ENCODE measurements at places on chromosomes 4 and X.

DNA sequence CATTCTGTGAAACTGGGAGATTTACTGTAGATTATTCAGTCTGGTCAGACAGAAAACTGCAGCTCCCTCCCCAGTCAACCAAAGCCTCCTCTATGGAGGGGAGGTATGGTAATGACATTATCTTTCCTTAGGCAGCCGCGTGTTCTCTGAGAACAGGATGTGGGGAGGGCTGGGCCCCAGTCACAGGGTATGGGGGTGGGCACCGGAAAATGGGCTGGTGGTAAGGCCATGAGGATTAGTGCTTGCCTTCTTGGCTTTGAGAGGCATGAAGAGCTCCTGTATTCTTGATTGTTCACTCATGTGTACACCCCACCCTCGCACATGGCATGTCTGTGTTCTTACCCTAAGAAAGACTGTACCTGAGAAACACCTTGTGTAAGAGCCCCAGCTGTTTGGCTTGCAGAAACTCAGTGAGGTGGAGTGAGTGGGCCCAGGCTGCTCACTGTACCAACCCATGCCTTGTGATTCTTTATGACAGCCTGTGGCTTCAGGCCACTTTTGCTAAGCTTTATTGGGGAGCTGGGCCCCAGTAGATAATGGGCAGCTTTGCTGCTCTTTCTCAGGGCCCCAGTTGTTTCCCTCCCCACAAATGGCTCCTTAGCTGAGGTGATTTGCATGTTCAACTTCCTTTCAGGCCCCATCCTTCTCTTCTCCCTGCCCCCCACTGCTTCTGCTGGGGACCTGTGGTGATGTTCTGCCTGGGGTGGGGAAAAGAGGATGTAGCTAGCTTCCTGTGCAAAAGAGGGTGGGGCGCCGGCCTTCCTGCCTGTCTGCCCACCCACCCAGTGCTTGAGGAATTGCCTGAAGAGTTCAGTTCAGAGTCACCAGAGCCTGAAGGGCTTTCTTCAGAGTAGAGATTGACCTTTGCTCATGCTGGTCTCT lies 30.7 kb downstream of the MSN start:
- peak; percentile 28 for DNase-seq

- DNase-seq: no peak
These were observed 292.9 kb downstream of the TLL1 start for GRCh38 chr4:166165829-166166420.

- no peak for DNase-seq
These were observed 27.0 kb upstream of the LNX1 start for GRCh38 chr4:53618321-53618720.

DNA sequence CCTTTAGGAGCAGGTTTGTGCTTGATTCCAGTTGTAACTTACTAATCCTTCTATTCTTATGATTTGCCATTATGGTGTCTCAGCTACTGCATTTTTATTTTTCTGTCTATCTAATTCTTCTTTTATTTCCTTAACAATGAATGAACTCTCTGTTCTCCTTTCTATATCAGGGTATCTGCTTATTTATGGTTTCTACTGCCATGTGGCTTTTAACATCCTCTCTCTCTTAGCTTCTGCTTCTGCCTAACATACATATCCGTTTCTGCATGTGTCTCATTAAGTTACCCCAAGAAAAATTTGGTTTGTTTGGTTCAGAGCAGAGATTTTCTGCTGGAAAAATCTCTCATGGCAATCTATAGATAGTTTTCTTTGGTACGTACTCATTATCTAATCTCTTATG lies 614.4 kb downstream of the RPA4 start:
- DNase-seq: no peak

GRCh38 chr4:102623622-102624021 lies 122.5 kb downstream of the NFKB1 start:
- DNase-seq: no peak

GRCh38 chr4:75306506-75306905 lies 207.7 kb downstream of the RCHY1 start:
- DNase-seq: no peak

DNA sequence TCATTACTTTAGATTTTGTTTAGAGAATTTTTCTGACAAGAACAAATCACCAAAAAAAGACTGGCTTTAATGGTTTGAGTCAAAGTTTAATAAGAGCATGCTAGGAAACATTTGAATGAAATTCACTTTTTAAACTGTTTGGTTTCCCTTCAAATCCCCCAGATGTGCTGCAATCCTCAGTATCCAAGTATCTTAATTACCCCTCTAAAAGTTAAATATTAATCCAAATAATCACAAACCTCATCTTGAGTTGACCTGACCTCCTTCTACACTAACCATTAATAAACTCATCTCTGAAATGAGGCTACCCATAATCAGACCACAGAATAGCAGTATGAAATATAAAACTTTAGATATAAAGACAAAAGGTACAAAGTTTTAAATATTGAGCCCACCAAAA lies 10.1 kb downstream of the DHX15 start:
- DNase-seq: no peak

GRCh38 chr4:114205261-114205660 lies 225.8 kb upstream of the ARSJ start:
- no peak for DNase-seq

GRCh38 chrX:109720947-109721346 lies 12.1 kb downstream of the ACSL4 start:
- DNase-seq: no peak

DNA sequence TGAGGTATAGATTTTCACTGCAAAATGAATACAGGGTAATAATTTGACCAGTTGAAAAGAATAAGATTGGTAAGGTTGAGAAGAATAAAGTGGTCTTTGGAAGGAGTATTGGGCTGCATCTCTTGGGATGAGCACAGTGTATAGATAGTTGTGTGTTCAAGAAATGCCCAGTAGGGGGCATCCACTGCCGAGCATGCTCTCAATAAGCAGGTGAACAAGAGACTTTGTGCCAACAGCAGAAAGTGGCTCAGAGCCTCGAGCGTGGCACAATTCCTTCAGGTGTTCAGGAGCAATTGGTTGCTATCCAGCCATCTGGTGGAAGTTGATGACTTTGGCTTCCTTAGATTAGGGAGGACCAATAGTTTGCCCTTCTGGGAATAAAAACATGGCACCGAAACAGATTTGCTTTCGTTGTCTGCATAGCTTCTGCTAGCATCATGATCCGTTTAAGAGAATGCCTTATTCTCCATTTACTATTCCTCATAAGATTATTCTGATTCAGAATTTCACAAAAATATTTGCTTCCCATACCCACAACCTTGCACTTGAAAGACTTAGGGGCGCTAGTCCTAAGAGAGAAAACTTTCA lies 258.1 kb upstream of the NEIL3 start:
- no peak for DNase-seq

DNA sequence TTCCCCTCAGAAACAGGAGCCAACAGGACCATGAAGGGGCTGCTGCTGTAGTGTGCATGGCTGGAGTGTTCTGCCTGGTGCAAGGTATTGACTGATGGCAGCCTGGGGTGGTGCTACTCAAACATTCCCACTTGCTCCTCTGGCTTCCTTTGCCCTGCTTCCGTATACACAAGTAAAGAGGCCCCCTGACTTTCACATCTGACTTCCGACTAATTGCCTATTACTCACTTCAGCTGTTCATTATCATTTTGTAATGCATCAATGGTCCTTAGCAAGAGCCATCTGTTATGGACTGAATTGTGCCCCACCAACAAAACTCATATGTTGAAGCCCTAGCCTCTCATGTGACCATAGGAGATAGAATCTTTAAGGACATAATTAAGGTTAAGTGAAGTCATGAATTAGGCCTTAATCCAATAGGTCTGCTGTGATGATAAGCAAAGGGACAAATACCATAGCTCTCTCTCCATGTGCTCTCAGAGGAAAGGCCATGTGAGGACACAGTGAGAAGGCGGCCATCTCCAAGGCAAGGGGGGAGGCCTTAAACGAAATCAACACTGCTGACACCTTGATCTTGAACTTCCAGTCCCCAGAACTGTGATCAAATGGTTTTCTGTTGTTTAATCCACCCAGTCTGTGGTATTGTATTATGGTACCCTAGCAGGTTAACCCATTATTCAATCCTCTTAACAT lies 122.5 kb upstream of the CLNK start:
- DNase-seq: no peak

- DNase-seq: no peak
These were observed 141.9 kb downstream of the MID1IP1 start for GRCh38 chrX:38943120-38943519.

GRCh38 chrX:46637938-46638337 lies 64.4 kb downstream of the CHST7 start:
- no peak for DNase-seq

DNA sequence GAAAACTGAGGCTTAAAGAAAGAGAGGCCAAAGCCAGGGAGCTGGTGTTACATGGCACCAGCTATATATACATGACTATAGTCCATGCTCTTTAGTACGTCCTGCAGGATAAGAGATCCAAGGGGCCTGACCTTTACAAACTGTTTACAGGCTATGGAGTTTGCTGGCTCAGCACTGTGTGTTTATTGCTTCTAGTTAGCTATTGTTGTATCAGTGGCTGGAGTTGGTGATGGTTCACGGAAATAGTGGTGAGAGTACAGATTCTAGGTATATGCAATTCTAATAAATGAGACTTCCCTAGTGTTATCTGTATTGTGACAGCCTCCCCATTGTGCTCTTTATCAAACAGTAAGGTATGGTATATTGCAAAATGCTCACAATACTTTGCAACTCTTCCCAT lies 46.5 kb downstream of the REPS2 start:
- DNase-seq: no peak

DNA sequence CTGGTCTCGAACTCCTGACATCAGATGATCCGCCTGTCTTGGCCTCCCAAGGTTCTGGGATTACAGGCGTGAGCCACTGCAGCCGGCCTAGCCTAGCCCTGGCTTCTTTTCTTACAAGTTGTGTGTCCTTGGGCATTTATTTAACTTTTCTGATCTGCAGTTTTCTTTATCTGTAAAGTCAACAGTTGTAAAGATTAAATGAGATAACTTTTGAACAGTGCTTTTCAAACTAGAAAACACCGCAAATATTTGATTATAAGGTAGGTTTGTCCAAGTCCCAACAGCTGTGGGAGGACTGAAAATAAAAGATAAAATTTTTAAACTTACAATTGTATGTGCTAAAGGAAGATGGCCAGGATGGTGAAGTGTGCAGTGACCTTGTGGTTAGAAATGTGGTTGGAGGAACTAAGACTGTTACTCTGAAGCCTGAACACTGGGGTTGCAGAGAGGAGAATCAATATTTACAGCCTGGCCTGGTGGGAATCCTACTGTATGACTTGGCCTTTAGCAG lies 44.8 kb downstream of the GSX2 start:
- no peak for DNase-seq

DNA sequence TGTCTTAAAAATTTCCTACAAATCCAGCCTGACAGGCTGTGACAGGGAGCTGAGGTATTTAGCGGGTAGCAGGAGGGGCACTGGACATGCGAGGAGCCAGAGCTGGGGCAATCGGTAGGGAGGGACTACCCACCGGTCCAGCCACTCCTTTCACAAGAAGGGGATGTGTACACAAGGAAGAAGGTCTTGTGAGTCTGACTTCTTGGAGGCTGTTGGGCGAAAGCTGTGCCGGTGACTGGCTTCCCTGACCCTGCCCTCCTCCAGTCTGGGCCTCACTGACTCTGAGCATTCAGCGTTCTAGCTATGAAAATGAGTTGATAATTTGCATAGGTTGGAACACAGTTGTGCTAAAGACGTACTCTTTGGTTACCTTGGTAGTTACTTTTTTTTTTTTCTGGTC lies 12.7 kb upstream of the CXCL8 start:
- DNase-seq: no peak

DNA sequence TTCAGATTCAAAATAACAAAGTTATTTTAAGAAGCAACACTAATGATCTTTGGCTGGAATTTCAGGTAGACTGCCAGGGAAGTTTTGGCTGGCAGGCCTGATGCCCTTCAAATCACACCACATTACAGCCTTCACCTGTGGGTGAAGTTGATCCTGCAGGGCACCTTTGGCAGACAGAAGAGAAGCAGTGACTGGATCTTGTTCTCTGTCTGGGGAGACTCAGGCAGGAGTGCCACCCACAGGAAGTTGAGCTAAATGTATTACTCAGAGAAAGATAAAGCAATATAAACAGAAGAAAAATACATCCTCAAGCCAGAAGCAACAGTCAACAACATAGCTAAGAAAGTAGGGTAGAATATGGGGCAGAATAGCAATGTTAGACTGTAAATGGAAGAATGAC lies 12.8 kb upstream of the CFAP299 start:
- no peak for DNase-seq

DNA sequence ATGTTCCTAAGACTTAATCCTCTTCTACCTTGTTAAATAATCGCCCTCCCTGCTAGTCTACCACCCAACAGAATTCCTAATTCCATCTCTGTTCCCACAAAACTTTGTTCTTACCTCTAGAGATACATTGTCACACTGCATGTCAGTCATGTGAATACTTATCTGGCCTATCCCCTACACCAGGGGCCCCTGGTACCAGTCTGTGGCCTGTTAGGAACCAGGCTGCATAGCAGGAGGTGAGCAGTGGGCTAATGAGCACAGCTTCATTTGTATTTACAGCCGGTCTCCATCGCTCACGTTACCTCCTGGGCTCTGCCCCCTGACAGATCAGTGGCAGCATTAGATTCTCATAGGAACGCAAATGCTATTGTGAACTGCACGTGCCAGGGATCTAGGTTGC lies 73.9 kb downstream of the APBB2 start:
- no peak for DNase-seq

DNA sequence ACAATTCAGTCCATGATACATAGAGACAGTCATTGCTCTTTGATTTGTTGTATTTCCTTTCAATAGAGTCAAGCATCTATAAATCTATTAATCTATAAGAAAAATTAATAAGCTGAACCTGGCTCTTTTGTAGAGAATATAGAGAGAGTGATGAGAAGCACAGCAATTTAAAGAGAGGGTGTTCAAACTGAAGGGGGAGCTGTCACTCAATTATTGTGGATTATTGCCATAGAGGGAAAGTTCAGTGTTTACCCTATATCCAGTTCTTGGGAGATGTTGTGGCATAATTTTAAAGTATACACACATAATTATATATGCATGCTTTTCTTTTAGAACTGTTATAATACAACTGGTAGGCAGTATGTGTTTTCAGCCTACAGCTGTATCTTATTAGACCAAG lies 1469.0 kb upstream of the PABPC4L start:
- no peak for DNase-seq

GRCh38 chrX:111101580-111101979 lies 5.6 kb downstream of the PAK3 start:
- DNase-seq: no peak

Data from activated B cell treated with CpG ODN at 0.5 μM for 24 hours (primary cell).